ENCODE measurements at places on chromosomes 12 and 14.
A peak's percentile ranks its signal among the peaks of the same experiment; 100 is the strongest.

DNA sequence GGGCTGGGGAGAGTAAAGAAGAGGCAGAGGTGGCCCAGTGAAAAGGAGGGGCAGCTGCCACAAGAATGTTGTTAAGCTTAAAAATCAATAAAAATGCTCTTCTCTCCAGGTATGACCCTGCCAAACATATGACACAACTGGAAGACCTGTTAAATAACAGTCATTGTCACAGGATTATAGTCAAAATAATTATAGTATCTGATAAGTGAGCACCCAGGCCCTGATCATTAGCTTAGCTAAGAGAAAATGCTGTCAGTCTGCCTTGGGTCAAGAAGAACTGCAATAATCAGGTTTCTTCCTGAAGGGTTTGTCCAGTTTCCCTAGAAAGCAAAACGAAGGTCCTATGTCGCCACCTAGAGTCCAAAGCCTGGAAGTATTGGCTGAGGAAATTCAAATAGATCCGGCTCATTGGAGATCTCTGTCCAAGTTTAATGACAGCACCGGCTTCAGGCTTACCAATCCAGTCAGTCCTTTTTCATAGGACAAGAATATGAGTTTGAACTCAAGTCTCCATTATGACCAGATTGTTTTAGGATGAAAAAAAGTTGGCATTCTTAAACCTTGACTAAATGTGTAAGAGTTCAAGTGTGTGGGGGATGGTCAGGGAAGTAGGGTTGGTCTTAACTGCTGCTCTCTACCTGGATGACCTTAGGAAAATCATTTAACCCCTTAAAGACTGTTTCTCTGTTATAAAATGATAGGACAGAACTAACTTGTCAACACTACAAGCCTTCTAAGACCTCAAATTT is 22.5 kb upstream of the NKX2-8 start:
- peak; percentile 77 for DNase-seq

- DNase-seq, result no peak
Measured at GRCh38 chr12:69331519-69331908, 16.7 kb upstream of the LYZ start.

GRCh38 chr12:34402899-34403705 is 380.8 kb downstream of the ALG10 start:
- DNase-seq, result no peak

DNA sequence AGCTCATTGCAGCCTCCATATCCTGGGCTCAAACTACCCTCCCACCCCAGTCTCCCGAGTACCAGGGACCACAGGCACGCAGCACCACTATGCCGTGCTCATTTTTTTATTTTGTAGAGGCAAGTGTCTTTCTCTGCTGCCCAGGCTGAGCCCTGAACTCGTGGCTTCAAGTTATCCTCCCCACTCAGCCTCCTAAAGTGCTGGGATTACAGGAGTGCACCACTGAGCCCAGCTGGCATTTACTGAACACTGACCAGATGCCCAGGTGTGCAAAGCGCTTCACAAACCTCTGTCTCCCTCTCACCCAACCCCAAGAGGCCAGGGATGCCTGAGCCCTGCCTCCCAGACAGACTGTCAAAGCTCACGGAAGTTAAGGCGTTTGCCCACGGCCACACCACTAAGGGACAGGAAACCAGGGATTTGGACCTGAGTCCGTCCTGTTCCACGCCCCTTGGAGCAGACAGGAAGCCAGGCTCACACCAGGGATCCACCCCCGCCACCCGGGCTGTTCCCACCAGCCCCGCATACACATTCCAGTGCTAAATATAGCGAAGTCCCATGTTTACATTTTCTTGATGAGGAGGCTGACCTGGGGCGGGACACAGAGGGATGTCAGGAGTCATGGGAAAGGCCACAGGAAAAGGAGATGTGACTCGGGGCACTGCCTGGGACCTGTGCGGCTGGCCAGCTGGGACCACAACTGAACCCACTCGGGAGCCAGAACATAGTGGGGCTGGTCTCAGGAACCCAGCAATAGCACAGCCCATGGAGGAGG is 51.2 kb downstream of the TESC start:
- no peak for DNase-seq

- no peak for DNase-seq
Measured at GRCh38 chr14:65310568-65310967, 102.0 kb upstream of the FUT8 start.

- peak; percentile 29 for DNase-seq
Measured at GRCh38 chr14:86654558-86655184, 1124.7 kb downstream of the FLRT2 start.

DNA sequence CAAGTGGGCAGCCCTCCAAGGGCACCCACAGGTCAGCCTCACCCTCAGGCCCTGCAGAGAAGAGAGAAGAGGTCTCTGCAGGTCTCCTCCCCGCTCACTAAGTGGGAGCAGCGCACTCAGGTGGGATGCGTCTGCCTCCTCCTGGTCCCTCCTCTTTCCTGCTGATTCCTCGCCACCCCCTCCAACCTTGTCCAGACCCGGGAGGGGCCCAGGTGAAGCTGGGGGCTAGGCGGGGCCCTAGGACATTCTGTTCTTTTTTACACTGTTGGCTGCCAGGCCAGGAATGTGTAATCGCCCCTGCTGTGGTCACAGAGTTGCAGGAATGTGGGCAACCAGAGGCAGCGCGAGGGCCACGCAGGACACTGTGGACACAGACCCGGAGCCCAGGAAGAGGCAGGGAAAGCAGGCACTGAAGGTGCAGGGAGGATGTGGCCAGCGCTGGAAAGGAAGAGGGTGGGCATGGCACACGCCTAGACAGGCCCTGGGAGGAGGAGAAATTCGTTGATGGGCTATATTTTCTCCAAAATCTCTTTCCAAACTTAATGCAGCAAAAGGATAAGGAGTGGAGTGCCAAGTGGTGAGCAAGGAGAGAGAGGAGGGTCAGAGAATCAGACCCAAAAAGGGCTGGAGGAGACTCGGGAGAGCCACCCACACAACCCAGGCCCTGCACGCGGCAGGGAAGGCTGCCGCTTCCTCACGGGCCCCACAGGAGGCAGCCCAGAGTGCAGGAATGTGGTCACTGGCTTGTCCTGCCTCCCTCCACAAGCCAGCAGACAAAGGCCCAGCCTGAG is 911 bp upstream of the SCNN1A start:
- no peak for DNase-seq

- DNase-seq, result no peak
Measured at GRCh38 chr14:69059658-69060623, 80.8 kb upstream of the ACTN1 start.
